ENCODE measurements at places on chromosomes 6 and 20.
A peak's percentile ranks its signal among the peaks of the same experiment; 100 is the strongest.

GRCh38 chr6:148959501-148959900 is 212.7 kb downstream of the UST start:
- DNase-seq = no peak

DNA sequence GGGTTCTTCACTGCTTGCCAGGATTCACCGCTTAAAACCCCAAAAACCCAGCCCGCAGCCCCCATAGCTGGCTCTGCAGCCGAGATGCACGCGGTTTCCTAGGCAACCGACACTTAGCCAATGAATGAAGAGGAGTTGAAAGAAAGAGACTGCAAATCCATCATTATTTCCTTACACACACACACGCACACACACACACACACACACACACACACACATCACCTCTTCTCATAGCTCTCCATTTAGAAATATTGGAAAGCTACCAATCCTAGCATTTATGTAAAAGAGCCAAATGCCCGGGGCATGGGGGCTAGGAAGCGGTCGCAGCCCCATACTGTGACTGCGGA is 3.4 kb upstream of the TUBB2B start:
- peak; percentile 41 for DNase-seq

DNA sequence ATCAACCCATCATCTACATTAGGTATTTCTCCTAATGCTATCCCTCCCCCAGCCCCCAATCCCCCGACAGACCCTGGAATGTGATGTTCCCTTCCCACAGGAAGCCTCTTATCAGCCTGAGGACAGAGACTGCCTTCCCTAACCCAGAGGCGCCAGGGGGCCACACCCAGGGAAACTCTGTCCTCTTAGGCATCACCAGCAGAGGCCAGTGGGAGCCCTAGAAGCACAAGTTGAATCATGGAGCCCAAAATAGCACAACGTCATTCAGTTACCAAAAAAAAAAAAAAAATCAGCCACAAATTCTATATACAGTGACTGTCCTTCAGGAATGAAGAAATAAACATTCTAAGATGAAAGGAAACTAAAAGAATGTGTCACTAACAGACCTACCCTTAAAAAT is 625.7 kb downstream of the TFAP2A start:
- no peak for DNase-seq

GRCh38 chr6:87330961-87331360 is 1.9 kb upstream of the GJB7 start:
- DNase-seq = no peak

- peak; percentile 42 for DNase-seq
These were observed 105.2 kb downstream of the OR2B2 start for GRCh38 chr6:27806981-27807440.

GRCh38 chr6:1229808-1230207 is 82.1 kb upstream of the FOXQ1 start:
- no peak for DNase-seq

DNA sequence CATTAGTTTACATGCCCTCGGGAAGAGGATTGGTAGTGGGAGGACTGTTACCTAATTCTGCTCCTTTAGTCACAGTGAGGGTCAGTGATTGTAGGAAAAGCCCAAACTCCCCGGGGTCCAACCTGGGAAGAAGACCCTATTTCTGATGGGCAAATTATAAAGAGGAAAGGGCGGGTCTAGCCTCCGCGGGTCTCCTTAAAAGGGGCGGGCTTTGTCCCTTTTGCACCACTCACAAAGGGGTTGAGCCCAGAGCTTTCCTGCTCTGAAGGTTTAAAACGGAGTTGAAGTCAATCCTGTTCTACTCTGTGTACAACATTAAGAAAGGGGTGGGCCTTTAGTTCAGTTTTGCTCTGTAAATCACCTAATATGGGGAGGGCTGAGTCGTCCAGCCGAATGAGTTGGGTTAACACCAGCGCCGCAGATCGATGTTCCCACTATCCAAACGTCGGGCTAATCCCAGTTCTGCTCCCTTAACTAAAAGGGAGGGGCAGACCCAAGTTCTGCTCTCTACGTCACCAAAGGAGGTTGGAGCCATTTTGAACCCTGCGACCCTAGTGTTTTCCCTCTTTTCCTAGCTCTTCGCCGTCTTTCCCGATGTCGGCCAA is 920 bp upstream of the RNF5 start:
- peak; percentile 79 for DNase-seq

- DNase-seq = no peak
These were observed 3.1 kb upstream of the OSBPL2 start for GRCh38 chr20:62235001-62235776.

DNA sequence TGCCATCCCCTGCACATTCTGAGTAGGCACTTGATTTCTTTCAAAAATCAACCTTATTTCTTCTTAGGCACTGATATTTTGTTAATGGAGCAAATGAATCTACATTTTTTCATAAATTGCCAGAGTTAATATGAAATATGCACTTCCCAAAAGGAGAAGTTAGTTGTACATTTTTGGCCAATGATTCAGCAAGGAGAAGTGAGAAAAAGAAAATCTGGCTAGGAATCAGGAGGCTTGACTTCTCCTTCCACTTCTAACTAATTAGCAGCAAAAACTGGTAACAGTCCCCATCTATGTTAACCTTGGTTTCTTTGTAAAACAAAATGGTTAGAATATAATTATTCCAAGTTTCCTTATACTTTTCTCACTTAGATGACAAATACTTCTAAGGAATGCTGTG is 7.0 kb upstream of the DSE start:
- no peak for DNase-seq

GRCh38 chr6:93677264-93677965 is 258.1 kb upstream of the EPHA7 start:
- DNase-seq = no peak

GRCh38 chr6:140669321-140669720 is 1294.9 kb upstream of the CITED2 start:
- no peak for DNase-seq

DNA sequence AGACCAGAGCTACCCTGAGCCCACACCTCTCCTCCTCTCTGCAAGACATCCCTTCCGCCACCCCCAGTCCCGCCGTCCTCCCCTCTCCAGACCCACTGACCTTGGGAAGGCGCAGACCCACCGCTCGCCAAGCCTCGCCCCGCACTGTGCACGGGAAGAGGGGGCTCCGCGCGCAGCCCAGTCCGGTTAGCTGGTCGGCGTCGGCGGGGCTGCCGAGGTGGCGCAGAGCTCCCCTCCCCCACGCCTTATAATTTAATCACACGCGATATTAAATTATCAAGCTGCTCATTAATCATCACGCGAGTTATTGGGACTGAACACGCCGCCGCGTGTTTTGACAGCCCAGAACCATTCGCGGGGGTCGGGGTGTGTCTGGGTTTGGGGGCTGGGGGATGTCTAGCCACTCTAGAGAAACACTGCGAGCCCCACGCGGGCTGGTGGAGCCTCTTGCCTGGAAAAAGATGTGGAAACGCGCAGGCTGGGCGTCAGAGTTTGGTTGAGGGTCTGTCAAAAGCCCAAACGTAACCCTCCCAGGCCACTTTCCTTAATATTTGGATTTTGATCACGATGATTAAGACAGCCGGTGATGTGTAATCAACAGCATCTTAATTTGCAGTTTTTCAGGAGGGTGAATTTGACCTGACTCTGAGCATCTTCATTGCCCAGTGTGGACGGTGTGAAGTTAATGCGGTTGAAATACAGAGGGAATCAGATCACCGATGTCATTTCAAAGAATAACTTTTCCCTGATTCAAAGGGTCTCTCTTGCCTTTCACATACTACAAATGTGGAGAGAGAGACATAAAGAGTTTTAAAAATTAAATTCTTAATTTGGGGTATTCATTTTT is at the start of gene LINC00237:
LINC00237 (minus strand) TSS at position 188 of the 847 bp plus-strand sequence.
- no peak for DNase-seq

DNA sequence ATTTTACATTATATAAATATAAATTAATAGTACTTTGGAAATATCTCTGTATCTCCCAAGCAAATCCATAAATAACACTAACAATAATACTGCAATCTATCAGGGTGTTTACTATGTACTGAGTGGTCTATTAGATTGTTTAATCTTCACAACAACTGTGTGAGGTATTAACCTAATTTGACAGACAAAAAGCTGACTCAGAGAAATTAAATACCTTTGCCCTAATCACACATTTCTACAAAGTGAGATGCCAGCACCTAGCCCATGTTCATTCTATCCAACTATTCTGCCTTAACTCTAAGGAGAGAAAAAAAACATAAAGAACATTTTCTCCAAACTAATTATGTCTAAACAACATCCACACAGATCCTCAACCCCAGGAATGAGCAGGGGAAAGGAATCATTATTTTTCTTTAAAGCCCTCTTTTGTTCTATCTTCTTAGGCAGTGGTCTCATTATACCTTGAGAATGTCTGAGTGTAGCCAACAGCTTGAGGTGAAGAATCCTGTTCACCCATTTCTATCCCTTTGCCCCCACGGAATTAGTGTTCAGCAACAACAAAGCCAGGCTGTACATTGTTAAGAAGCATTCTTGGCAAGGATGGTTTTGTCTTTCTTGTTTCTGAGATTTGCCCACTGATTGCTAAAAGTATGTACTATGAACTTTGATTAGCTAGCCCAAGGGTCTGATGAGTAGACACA is 42.7 kb downstream of the PRL start:
- no peak for DNase-seq

DNA sequence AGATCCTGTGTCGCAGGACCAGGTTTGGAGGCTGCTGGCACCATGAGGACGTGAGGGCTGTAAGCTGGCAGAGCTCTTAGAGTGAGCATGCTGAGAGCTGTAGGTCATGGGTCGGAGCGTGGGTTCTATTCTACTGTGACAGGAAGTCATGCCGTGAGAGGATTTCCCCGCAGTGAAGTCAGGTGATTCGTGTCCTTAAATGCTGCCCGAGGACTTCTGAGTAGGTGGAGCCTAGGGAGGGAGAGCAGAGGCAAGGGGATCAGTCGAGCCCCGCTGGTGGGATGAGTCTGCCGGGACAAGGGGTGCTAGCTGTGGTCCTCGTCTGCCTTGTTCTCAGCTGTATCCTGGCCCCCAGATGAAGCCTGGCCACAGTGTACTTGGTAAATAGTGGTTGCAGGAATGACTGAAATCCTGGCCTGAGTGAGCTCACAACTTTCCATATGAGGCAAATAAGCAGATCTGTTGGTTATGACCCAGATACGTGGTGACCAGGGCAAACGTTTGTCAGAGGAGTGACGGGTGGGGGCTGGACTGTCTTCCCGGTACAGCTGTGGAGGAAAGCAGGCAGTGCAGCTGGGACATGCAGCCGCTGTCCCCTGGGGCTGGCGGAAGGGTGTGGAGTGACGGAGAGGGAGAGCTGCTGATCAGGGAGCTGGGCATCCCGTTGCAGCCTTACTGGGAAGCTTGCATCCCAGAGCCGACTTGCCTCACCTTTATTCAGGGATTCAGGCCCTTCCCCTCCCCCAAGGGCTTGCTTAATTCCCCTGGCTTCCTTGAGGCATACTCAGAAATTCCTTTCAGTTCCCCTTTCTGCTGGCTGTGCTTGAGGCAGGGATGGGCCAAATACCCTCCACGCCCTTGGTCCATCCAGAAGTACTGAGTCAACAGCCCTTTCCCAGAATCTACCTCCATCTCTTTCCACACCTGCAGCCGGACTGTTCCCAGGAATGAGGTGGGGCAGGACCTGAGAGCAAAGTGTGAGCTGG is 250.9 kb upstream of the RREB1 start:
- DNase-seq = peak; percentile 45

DNA sequence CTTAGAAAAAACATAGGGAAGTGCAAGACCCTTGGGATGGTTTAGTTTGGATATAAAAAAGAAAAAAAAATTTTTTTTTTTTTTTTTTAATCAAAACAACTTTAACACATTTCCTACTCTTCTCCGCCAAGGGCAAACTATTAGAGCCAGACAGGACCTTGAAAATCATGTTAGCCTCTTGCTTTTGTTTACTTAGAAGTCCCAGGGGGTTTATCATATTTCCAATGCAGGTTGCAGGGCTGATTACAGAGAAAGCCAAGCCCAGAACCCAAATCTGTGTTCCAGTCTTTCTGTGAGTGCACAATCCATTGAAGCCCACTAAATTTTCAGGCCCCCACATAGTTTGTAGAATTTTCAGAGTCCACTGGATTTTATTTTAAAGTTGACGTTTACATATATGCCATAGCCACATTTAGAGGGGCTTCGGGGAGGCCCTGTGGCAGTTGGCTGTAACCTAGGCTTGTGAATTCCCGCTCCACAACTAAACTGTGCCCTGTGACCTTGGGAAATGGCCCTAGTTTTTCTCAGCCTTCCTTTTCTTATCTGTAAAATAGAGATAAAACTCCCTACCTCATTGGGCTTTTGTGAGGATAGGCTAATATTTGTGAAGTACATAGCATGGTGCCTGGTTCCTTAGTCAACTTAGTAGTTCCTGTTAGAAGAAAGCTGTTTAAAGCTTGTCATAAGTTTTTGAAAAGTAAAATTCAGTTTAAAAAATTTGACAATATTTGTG is 55.7 kb downstream of the NCOA7 start:
- DNase-seq = no peak

- no peak for DNase-seq
These were observed 40.4 kb downstream of the PTPRK start for GRCh38 chr6:128479991-128480390.

GRCh38 chr6:82385961-82386360 is 22.3 kb downstream of the TPBG start:
- DNase-seq = no peak

GRCh38 chr6:38271081-38271480 is 368.6 kb downstream of the BTBD9 start:
- no peak for DNase-seq

DNA sequence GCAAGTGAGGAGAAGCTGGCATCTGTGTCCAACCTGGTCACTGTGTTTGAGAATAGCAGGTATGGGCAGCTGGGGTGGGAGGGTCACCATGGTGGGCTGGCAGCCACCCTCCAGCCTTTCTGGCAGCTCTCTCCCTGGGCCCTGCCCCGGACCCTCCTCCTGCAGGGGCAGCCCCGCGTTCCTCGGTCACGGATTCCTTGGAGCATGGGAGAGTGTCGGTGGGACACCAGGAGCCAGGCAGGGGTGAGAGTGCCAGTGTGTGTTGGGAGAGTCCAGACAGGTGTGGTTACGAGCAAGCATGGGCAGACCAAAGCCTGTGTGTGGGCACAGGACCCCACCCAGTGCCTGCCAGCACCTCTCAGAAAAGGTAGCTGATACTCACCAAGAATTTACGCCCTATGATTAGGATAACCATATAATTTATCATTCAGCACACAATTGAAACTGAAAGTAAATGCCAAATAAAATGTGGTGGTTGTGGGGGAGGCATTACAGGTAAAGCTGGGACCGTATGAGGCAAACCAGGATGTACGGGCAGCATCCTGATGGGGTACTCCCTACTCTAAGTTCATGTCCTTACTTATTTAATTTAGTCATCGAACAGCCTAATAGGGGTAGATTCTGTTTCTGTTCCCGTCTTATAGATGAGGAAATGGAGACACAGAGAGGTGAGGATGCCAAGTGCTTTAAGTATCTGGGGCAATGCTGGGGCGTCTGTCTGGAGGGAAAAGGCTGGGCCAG is 542 bp downstream of the FGD2 start:
- DNase-seq = no peak
